ENCODE measurements at places on chromosomes 2 and 18. TPM values are rescaled to one million over a fixed set of nuclear protein-coding genes. Genes with fewer than 3 reads are reported as not detected.

- H3K27me3 ChIP-seq, result no peaks in the 10 kb centered on the region
- H3K36me3 ChIP-seq, result no peaks in the 10 kb centered on the region
- H3K4me1 ChIP-seq, result no peaks in the 10 kb centered on the region
- no peak overlapping the region for H3K4me3 ChIP-seq
- no peak for DNase-seq
Observed at GRCh38 chr18:78510636-78511035, 469.0 kb upstream of the SALL3 start.

- no peaks in the 10 kb centered on the region for H3K36me3 ChIP-seq
- H3K27ac ChIP-seq, result no peak overlapping the region
- H3K27me3 ChIP-seq, result peaks cover 19% of the 10 kb centered on the region
- H3K4me1 ChIP-seq, result no peaks in the 10 kb centered on the region
- H3K4me3 ChIP-seq, result no peak overlapping the region
Observed at GRCh38 chr18:9762526-9762925, 54.4 kb downstream of the RAB31 start.

Gene ZNF142
- 42.8 TPM for total RNA-seq

Gene RNMT
- 42.9 TPM for total RNA-seq

- H3K4me3 ChIP-seq, result no peak overlapping the region
- no peaks in the 10 kb centered on the region for H3K27me3 ChIP-seq
- no peaks in the 10 kb centered on the region for H3K36me3 ChIP-seq
- no peaks in the 10 kb centered on the region for H3K4me1 ChIP-seq
- DNase-seq, result no peak
Observed at GRCh38 chr2:1940679-1941078, 196.4 kb upstream of the PXDN start.

- peak; percentile 28 for DNase-seq
- no peaks in the 10 kb centered on the region for H3K27me3 ChIP-seq
- peak overlapping the region; percentile 90 for H3K4me3 ChIP-seq
- peaks cover 25% of the 10 kb centered on the region for H3K36me3 ChIP-seq
- H3K4me1 ChIP-seq, result peaks cover 36% of the 10 kb centered on the region
Observed at GRCh38 chr2:105328281-105329196, 996 bp downstream of the TGFBRAP1 start.

Gene MTCL1
- 297 TPM for total RNA-seq

- peaks cover 78% of the 10 kb centered on the region for H3K27me3 ChIP-seq
- H3K4me3 ChIP-seq, result no peak overlapping the region
- H3K27ac ChIP-seq, result no peak overlapping the region
- H3K4me1 ChIP-seq, result no peaks in the 10 kb centered on the region
- H3K36me3 ChIP-seq, result no peaks in the 10 kb centered on the region
Observed at GRCh38 chr2:25035537-25036220, 6.2 kb upstream of the EFR3B start.

DNA sequence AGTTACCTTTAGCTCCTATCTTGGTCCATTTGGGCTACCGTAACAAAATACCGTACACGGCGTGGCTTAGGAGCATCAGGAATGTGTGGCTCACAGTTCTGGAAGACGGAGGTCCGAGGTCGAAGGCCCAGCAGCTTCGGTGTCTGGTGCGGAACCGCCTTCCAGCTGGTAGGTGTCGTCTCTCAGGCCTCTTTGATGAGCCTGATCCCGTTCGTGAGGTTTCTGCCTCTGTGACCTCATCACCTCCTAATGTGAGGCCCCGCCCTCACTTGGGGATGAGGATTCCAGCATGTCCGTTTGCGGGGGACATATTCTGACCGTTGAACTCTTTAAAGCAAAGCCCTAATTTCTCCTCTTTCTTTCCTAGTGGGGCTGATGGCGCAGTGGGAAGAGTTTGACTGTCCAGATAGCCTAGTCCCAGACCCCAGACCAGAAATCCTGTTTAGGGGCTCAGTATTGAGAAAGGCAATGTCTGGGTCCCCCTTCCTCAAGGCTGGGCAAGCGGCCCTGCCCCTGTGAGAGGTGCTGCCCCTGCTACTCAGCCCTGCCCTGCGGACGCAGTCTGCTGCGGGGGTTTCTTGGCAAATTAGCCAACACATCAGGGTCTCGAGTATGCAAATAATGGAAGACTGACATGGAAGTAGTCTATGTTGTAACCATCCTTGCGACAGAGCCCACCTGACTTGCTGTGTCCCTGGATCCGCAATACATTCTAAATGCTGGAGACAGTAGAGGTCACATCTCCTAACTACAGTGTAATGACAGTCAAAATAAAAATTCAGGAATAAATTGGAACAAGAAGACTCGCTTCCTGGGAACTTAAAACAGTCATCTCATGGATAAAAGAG lies 128.0 kb downstream of the ASB1 start:
- peaks cover 32% of the 10 kb centered on the region for H3K27me3 ChIP-seq
- DNase-seq, result no peak
- H3K27ac ChIP-seq, result no peak overlapping the region
- no peak overlapping the region for H3K4me3 ChIP-seq
- H3K36me3 ChIP-seq, result no peaks in the 10 kb centered on the region
- H3K4me1 ChIP-seq, result no peaks in the 10 kb centered on the region

DNA sequence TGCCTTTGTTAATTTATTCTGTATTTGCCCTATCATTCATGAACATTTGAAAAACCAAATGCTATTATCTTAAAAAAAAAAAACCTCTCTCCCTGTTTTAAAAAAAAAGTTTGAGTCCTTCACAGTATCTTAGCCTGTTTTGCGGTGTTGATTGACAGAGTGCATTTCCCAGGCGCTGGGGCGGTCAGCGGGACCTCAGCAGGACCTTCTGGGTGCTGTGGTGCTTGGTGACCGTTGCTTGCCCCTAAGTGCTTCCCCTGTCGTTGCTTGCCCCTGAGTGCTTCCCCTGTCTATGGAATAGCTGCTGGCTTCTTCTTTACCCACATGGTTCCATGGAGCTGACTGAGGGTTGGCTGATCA lies 12.1 kb downstream of the ATP6V1C2 start:
- no peaks in the 10 kb centered on the region for H3K36me3 ChIP-seq
- peaks cover 25% of the 10 kb centered on the region for H3K27me3 ChIP-seq
- H3K4me1 ChIP-seq, result no peaks in the 10 kb centered on the region
- no peak for DNase-seq
- H3K27ac ChIP-seq, result no peak overlapping the region

- no peaks in the 10 kb centered on the region for H3K27me3 ChIP-seq
- H3K4me1 ChIP-seq, result no peaks in the 10 kb centered on the region
- no peak overlapping the region for H3K4me3 ChIP-seq
- H3K27ac ChIP-seq, result no peak overlapping the region
- H3K36me3 ChIP-seq, result no peaks in the 10 kb centered on the region
Observed at GRCh38 chr2:176521878-176522670, 252.8 kb downstream of the MTX2 start.

GRCh38 chr2:14601156-14601770 lies 31.3 kb upstream of the LRATD1 start:
- DNase-seq, result no peak
- no peaks in the 10 kb centered on the region for H3K4me1 ChIP-seq
- no peak overlapping the region for H3K4me3 ChIP-seq
- H3K27ac ChIP-seq, result no peak overlapping the region

Gene ASB18
- total RNA-seq, result not detected

GRCh38 chr2:36403675-36404230 lies 48.2 kb downstream of the CRIM1 start:
- no peaks in the 10 kb centered on the region for H3K36me3 ChIP-seq
- H3K4me3 ChIP-seq, result no peak overlapping the region
- H3K27ac ChIP-seq, result no peak overlapping the region
- no peaks in the 10 kb centered on the region for H3K4me1 ChIP-seq
- DNase-seq, result peak; percentile 20

Gene FAM124B
- not detected for total RNA-seq
